Activated T-cell treated with anti-CD3 and anti-CD28 coated beads for 1 hour (primary cell): ENCODE measurements at places on chromosomes 11 and 22.

GRCh38 chr11:111334532-111335502, 36.5 kb downstream of the POU2AF3 start:
- no peak for DNase-seq

DNA sequence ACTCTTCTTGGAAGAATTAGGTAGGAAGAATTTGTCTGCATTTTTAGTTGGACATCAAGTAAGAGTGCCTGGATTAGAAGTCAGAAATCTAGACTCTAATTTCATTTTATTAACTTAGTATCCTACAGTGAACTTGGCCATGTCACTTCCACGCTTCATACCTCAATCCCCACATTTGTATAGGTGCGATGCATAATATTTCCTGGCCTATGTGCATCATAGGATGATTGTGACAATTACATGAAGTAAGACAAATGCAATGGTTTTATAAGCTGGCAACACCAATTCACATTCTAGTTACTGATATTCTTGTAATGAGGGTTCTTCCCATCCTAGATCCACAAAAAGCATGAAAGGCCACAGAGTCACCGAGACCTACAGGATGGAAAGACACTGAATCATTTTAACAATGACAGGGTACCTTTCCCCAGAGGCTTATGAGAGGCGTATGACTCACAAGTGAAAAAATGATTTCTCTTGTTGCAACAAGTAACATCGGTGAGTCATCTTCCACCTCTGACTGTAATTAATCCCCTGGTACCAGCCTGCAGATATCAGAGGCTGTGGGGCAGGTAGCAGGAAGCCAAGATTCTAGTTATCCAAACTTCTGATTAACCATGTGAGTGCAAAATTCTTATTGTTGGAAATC, 56.0 kb upstream of the OR5AK2 start:
- no peak for DNase-seq

- no peak for DNase-seq
These were observed 85.3 kb downstream of the C11orf87 start for GRCh38 chr11:109507331-109507730.

DNA sequence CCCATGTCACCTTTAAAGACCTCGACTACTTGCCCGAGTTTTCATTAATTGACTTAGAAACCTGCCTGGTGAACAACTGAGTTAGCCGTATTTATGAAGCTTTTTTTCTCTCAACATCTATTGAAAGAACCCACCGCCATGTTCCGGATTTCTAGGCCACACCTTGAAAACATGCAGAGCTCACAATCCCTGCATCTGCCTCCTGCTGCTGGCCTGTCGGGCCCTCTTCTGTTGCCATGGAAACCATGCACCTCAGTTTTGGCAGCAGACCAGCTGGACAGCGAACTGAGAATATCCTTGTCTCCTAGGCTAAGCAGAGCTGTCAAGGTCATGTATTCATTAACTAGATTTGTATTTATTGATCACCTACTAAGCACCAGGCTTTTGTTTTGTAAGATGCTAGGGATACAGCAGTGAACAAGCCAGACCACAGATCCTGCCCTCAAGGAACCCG, 4.3 kb upstream of the PATZ1 start:
- no peak for DNase-seq

GRCh38 chr11:33490842-33491370, 209.7 kb downstream of the C11orf91 start:
- DNase-seq, result no peak

GRCh38 chr11:17986007-17986710, 26.7 kb downstream of the SERGEF start:
- no peak for DNase-seq
